Right hindlimb (tissue), 1 donor: ENCODE measurements at places on chromosomes 3 and 15.

- DNase-seq, result no peak
These were observed 476.3 kb downstream of the RBMS3 start for GRCh38 chr3:29757054-29757777.

DNA sequence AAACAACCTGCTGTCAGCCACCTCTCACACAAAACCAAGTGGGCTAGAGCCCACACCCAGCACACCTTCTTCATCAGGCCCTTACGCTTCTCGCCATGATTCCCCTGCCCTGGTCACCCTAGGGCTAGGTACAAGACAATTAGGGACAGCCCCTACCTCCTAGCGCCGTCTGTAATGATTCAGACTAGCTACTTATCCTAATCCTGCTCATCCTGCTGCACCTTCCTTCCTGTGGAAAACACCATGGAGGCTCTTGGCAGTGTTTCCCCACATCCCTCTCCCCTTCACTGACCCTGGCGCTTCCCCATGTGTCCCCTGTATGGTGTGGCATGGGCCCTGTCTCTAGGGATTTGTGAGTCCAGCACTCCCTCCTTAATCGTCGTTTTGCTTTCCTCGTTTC is 39.6 kb upstream of the ICE2 start:
- DNase-seq, result no peak

GRCh38 chr15:81304226-81304625 is 19.7 kb downstream of the STARD5 start:
- no peak for DNase-seq

- DNase-seq, result no peak
These were observed 28.8 kb upstream of the TRIM59 start for GRCh38 chr3:160478338-160478737.

GRCh38 chr15:78968539-78969271 is 23.9 kb upstream of the CTSH start:
- no peak for DNase-seq

DNA sequence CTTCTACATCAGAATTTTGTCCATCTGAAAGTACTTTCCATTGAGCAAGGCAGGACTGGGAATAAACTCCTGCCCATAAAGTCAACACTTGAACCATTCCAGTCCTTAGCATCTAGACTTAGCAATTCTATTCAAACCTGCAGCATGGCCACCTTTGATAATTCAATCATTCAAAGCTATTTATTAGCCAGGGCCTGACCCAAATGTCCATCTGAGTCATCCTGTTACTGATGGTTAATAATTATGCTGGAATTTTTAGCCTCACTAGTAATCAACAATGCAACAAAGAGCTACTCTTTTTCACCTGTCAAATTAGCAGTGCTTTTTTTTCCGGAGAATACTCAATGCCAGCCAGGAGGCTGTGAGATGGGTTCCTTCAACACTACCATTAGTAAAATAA is 72.7 kb upstream of the SNRK start:
- no peak for DNase-seq
